A673 (cell line): ENCODE measurements at places on chromosomes 1 and 21. TPM values are rescaled to one million over a fixed set of nuclear protein-coding genes. Genes with fewer than 3 reads are reported as not detected.

Gene SETD4
- 29.3 and 33.3 TPM in 2 replicates for total RNA-seq

GRCh38 chr1:65255035-65255655, 54.2 kb upstream of the DNAJC6 start:
- DNase-seq, result no peak
- H3K27me3 ChIP-seq, result peaks cover 13% of the 10 kb centered on the region
- peak overlapping the region; percentile 59 for H3K4me3 ChIP-seq
- H3K4me1 ChIP-seq, result peaks cover 6% of the 10 kb centered on the region

- no peak for DNase-seq
- H3K27ac ChIP-seq, result no peak overlapping the region
These were observed 38.1 kb upstream of the POU3F1 start for GRCh38 chr1:38084700-38085099.

Gene LRRC47
- total RNA-seq, result 69.8 and 86.7 TPM in 2 replicates

DNA sequence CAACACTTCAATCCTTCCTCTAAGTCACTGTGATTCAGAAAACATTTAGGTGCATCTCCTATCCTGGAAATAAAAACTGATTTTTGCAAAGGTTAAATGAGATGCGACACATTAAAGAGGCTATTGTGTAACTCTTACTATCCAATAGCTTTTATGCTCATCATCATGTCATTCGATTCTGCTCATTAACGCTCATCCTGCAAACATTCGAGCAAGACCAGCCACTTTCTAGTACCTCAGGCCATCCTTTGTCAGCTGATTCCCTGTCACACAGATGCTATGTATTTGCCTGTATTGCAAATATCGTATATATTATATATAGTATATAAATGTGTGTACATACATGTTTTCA, 131.6 kb downstream of the TLR5 start:
- no peaks in the 10 kb centered on the region for H3K36me3 ChIP-seq
- no peaks in the 10 kb centered on the region for H3K27me3 ChIP-seq
- no peak for DNase-seq
- H3K4me1 ChIP-seq, result peaks cover 8% of the 10 kb centered on the region

- no peaks in the 10 kb centered on the region for H3K4me1 ChIP-seq
- no peak for DNase-seq
- H3K27ac ChIP-seq, result no peak overlapping the region
- H3K27me3 ChIP-seq, result peaks cover 14% of the 10 kb centered on the region
These were observed 317.6 kb upstream of the PROX1 start for GRCh38 chr1:213669964-213670691.

DNA sequence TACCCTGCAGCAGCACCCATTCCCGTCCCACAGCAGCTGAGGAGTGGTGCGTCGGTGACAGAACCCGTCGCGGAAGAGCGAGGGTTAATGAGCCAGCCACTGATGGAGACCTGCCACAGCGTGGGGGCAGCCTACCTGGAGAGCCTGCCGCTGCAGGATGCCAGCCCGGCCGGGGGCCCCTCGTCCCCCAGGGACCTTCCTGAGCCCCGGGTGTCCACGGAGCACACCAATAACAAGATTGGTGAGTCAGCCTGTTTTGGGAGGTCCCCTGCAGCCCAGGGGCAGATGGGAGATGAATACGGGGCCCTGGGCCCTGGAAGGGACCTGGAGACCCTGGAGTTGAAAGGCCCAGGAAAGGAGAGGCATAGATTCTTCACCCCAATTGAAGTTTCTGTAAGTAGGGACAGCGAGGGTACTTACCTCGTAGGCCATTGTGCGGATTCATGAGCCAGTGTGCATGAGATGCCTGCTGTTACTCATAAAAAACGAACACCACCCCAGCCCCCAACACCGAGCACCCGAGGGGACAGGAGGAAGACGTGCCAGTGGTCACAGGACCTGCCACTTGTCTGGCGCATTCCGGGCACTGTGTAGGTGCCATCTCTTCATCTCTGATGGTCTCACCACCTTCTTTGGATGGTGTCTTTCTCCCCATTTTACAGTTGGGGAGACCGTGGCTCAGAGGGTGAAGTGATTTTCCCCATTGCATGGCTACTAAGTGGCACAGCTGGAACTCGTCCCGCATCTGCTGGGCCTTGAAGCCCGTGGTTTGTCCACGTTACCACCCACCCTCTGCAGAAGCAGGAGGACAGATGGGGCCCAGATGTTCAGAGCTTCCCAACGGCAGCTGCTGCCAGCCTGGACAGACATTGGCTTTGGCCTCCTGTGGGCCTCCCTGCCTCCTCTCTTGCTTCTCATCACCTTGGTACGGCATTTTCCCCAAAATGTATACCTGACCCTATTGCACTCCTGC, 28.3 kb upstream of the TNFRSF1B start:
- no peak overlapping the region for H3K27ac ChIP-seq
- no peaks in the 10 kb centered on the region for H3K36me3 ChIP-seq
- DNase-seq, result no peak
- H3K4me1 ChIP-seq, result no peaks in the 10 kb centered on the region

Gene PLPPR4
- not detected in 2 replicates for total RNA-seq

DNA sequence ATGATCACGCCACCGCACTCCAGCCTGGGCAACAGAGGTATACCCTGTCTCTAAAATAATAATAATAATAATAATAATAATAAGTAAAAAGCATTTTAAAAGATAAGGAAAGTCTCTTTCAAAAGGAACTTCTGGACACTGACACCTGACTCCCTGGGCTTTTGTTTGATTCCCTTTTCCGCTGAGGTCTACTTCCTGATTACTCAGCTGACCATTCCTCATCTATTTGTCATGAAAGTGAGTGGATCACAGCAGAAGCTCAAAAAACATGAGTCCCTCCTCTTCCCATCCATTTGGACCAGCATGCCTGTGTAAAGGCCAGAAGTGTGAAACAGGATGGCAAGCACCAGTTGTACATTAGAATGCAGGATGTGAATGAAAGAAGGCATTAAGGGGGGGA, 61.1 kb upstream of the FBXO28 start:
- H3K4me3 ChIP-seq, result no peak overlapping the region
- DNase-seq, result no peak
- H3K36me3 ChIP-seq, result no peaks in the 10 kb centered on the region
- H3K27ac ChIP-seq, result no peak overlapping the region
- no peaks in the 10 kb centered on the region for H3K4me1 ChIP-seq

Gene WNT2B
- 0.32 and 0.52 TPM in 2 replicates for total RNA-seq

Gene NECTIN4
- not detected in 2 replicates for total RNA-seq

DNA sequence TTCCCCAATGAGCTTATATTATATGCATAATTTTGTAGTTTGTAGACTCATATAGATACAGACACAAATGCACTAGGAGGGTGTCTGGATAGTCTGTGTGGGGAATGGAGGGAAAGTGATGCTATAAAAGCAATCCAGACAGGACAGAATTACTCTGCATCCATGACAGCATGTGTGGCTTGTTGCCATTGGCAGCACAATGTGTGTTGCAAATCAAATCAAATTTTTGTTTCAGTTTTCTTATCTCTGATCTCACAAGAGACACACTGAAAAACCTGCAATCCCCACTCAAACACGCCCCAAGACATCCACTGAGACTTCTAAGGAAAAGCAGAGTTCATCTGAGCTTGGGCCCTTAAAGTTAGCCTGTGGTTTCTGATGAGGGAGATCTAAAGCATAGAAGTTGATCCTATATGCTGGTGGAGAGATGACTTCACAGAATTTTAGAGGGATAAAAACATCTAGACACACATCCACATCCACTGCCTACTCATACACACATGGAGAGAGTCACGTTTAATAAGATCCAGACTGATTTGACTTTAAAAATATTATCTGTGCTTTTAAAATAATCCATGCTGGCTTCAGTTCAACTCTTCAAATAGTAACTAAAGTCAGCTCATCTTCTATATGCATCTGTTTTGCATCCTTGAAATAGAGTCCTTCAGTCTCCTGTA, 313.0 kb upstream of the PLXNA2 start:
- peaks cover 5% of the 10 kb centered on the region for H3K27me3 ChIP-seq
- no peaks in the 10 kb centered on the region for H3K4me1 ChIP-seq
- H3K27ac ChIP-seq, result no peak overlapping the region
- DNase-seq, result no peak

Gene CFHR4
- not detected in 2 replicates for total RNA-seq

DNA sequence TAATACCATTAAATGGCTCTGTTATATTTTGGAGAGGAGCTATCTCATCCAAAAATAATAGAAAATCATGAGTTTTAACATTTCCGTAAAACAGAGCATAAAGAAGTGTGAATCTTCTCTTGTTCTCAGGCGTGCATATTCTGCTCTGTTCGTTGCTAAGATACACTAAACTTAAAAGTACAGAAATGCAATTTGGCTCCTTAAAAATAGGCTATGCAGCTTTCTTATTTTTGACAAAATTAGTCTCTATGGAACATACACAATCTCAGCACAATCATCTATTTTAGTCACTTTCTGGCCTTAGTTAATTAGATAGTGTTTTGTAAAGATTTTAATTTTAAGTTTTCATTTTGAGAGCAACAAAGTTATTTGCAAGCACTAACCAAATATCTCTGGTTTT, 79.0 kb upstream of the USP25 start:
- H3K36me3 ChIP-seq, result no peaks in the 10 kb centered on the region
- no peak overlapping the region for H3K27ac ChIP-seq
- no peak for DNase-seq
- no peak overlapping the region for H3K4me3 ChIP-seq

Gene TUFT1
- total RNA-seq, result 2.6 and 4.4 TPM in 2 replicates

Gene CRTC2
- total RNA-seq, result 37.8 and 40.8 TPM in 2 replicates

Gene SPRR2A
- total RNA-seq, result not detected in 2 replicates

DNA sequence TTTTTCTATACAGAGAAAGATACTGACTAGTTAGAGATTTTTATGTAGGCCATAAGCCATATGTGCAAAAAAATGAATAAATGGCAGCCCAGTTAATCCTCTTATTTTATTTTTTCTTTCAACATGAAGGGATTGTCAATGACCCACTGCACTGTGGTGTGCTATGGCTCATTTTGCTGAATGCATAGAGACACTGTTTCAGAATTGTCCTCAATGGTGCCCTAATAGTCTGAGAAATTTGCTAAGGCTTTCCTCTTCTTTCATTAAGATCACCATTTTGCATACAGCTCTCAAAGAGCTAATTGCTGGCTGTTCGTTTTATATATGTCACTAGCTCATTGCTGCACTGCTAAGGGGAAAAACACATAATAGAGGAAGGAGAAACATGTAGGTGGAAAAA, 189.5 kb downstream of the SLC44A5 start:
- H3K27me3 ChIP-seq, result no peaks in the 10 kb centered on the region
- no peaks in the 10 kb centered on the region for H3K4me1 ChIP-seq
- H3K36me3 ChIP-seq, result no peaks in the 10 kb centered on the region
- no peak overlapping the region for H3K27ac ChIP-seq

Gene CAPN8
- total RNA-seq, result not detected in 2 replicates

- peak; percentile 49 for DNase-seq
- no peaks in the 10 kb centered on the region for H3K27me3 ChIP-seq
- no peaks in the 10 kb centered on the region for H3K36me3 ChIP-seq
- no peaks in the 10 kb centered on the region for H3K4me1 ChIP-seq
- no peak overlapping the region for H3K27ac ChIP-seq
These were observed 231.3 kb upstream of the PLXNA2 start for GRCh38 chr1:208475449-208475848.

DNA sequence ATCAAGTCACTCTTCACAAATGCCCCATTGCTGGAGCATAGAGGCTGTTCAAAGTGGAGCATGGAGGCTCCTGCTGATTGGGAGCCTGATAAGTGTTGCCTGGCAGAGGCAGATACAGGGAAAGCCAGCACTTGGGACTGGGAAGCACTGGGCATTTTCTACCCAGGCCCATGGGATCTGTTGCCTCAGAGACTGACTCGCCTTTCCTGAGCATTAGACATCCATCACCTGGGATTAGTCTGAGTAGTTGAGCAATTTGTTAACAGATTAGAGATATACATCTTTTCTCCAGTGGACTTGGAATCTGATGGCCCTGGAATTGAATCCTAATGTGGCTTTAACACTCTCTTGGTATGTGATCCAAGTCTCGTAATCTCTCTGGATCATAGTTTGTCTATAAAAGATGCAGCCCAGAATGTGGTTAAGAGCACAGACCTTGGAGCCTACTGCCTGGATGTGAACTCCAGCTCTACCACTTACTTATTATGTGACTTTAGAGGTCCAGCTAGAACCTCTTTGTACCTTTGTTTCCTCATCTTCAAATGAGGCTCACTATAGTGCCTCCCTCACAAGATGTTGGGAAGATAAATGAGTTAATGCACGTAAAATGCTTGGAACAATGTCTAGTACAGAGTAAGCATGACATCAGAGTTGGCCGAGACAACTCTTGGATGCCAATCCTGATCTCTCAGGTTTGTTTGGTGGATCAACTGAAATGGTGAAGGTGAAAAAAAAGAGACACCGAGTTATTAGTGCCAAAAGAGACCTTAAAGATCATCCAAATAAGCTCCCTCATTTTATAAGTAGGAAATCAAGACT, 38.3 kb upstream of the NRDC start:
- peaks cover 54% of the 10 kb centered on the region for H3K4me1 ChIP-seq
- H3K27ac ChIP-seq, result no peak overlapping the region
- H3K36me3 ChIP-seq, result peaks cover 10% of the 10 kb centered on the region
- DNase-seq, result no peak

Gene DYNLT5
- total RNA-seq, result not detected in 2 replicates

Gene MAGI3
- total RNA-seq, result 5.1 and 5.6 TPM in 2 replicates
